Stimulated activated CD8-positive, alpha-beta memory T cell treated with anti-CD3 and anti-CD28 coated beads, Interleukin-2, amount 100 ng/mL, for 1 hour (primary cell): ENCODE measurements at places on chromosomes 16 and 17.
A peak's percentile ranks its signal among the peaks of the same experiment; 100 is the strongest.

- DNase-seq, result no peak
These were observed 68.8 kb downstream of the ITFG1 start for GRCh38 chr16:47392081-47392480.

DNA sequence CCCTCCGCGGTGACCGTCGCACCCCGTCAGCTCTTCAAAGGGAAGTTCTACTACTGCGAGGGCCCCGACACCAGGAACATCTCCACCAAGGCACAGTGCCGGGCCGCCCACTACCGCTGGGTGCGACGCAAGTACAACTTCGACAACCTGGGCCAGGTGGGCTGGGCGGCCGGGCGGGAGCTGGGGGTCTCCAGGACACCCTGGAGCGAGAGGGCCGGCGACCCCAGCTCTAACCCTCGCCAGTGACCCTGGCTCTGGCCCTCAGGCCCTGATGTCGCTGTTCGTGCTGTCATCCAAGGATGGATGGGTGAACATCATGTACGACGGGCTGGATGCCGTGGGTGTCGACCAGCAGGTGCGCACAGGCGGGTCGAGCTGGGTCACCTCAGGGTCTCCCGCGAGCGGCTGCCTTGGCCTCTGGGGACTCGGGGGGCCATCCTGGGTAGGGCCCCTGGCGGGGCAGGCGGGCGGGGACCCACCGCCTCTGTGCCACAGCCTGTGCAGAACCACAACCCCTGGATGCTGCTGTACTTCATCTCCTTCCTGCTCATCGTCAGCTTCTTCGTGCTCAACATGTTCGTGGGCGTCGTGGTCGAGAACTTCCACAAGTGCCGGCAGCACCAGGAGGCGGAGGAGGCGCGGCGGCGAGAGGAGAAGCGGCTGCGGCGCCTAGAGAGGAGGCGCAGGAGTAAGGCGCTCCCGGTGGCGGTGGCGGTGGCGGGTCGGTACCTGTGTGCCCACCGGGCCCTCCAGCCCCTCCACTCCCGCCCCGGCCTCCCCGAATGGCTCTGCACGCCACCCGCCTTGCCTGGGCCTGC, 13.4 kb downstream of the TPSG1 start:
- no peak for DNase-seq

- DNase-seq, result no peak
These were observed 2.5 kb upstream of the HP start for GRCh38 chr16:72051818-72052217.

DNA sequence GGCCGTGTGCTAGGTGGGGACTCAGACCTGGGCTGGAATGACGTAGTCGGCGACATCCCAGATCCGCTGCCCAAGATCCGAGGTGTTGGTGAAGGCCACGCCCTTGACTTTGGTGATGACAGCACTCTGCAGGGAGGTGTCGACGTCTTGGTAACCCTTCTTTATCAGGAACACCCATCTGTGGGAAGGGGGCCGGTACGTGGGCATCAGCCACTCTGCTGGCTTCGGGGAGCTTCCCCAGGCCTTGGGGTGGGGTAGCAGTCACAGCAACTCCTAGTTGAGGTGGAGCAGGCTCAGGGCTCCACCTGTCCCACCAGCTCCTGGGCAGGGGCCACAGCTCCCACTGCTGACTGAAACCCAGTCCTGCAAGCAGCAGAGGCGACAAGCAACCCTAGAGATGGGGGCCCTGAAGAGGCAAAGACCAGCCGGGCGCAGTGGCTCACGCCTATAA, 4.3 kb downstream of the P2RX5 start:
- no peak for DNase-seq

- DNase-seq, result peak; percentile 35
These were observed 30.3 kb downstream of the HMOX2 start for GRCh38 chr16:4506450-4506849.

GRCh38 chr17:49015179-49015923, 18.2 kb downstream of the IGF2BP1 start:
- DNase-seq, result no peak
